ENCODE measurements at places on chromosomes 11 and 22.

DNA sequence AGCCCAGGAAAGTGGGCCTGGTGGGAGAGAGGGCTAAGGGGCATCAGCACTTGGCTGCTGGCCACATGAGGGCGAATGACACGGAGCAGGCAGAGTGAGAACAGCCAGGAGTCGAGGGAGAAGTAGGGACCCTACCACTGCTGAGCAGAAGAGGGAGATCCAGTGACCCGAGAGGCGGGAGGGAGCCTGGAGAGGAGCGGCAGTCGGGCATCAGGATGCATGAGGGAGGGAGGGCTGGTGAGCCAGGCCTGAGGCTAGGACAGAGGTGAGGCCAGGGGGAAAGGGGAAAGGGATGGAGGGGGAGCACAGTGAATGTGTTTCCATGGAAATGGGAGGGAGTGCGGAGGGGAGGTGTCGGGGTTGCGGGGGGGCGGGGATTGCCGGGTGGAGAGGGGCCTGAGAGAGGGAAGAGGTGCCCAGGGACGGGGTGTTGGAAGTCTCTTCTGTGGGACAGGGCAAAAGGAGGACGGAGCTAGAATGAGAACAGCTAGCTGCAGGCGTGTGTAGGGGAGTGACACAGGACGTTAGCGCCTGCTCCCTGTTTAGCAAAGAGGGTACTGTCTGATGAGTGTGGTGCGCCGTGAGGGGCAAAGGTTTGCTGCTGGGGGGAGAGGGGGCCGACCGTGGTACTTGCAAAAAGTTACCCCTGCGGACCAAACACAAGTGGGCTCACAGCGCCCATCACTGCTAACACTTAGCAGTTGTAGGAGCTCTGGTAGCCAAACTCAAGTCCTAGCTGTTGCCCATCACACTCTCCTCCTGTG is 37.1 kb upstream of the WNT11 start:
- DNase-seq, result no peak

DNA sequence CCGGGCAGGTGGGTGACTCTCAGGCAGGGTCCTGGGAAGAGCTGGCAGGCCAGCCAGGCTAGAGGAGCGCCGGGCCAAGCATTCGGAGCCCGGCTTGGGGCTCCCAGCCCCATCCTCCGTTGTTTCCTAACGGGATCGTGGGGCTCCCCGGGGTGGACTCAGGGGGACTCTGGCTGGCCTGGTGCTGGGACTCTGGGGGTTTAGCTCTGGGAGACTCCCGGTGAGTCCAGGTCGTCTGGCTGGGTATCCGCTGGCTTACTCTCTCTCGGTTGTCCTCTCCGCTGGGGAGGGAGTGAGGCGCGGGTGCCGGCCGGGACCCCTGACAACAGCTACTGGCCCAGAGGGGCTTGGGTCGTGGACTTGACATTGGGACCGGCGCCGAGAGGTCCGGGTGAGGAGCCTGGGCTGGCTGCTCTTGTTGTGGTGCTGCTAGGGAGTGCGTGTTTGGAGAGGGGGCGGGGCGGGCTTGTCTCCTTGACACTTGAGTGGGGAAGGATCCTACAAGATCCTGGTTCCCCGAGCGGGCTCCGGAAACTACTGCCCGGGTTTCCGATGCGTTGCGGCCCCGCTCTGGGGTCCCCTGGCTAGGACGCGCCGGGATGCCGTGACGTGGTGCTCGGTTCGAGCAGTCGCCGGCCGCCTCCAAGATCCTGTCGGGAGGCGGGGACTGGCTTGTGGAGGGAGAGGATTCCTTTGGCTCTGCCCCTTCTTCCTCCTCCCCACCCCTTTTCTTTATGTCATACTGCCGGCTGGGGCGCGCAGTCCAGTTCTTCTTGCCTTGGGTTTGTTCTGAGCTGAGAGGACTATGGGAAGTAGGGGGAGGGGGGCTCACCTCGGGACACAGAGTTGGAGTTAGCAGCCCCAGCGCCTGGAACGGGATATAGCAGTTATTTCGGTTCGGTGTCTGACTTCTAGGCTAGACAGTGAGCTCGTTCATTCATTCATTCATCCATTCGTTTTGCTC is 585 bp downstream of the EMSY start:
- peak; percentile 55 for DNase-seq

DNA sequence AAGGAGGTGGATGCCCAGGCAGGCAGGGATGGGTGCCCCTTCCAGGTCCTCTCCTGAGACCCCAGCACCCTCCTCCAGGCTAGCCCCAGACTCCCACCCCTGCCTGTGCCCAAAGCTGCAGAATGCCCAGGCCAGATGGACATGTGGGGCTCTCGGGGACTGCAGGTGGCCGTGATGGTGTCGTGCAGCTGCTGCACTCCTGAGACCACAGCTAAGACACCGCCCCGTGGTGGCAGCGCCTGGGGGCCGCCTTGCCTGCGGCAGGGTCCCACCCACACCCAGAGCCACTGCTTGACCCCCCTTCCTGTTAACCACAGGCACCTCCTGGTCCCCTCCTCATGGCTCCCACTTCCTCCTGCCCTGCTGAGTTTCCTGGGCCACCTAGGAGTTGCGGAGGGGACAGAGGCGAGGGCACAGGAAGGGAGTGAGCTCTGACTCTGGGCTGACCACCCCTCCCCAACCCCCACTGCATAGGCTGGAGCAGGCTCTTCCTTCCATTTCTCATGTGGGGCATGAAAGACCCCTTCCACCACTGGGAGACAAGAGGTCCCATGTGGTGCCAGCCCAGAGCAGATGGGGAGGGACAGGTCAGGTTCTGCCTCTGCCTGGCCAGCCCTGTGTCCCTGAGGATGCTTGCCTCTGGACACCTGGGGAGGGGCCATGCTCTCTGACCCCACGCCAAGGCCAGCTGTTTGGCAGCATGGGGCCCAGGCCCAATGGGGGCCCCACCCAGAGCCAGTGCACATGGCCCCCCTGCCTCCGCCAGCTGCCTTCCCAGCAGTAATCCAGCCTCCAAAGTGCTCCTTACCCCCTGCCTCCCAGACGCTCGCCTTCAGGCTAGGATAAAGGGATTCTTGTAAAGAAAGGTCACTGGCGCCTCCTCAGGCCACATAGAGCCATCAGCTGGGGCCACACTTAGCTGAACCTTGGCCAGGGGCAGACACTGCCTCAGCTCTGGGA is 29.3 kb downstream of the OSBPL5 start:
- no peak for DNase-seq

- no peak for DNase-seq
Measured at GRCh38 chr11:8786933-8787332, 104.3 kb downstream of the RPL27A start.

DNA sequence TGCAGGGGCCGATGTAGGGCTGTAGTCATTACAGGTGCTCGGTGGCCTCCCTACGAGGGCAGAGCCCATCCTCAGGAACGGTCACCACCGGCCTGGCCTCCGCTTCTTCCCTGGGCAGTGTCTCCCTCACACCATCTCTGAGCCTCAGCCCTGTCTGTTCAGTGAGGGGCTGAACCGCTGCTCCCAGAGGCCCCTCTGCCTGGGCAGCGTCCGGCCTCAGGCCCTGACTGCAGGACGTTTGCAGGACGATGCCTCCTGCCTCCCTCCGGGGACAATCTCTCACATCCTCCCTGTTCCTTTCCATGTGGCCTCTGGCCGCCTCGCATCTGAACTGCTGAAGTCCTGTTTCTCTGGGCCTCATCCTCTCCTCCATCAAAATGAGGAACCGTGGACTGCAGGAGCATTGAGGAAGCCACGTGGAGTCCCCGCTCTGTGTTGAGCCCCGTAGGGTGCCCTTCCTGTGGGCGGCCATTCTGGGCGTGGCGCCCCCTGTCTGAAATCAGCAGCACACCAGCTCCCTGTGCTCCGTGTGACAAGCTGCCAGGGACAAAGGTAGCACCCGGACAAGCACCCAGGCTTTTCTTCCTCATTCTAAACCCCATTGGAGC is 933.5 kb downstream of the BRD1 start:
- peak; percentile 26 for DNase-seq

GRCh38 chr11:95767498-95767897 is 22.1 kb downstream of the FAM76B start:
- no peak for DNase-seq

DNA sequence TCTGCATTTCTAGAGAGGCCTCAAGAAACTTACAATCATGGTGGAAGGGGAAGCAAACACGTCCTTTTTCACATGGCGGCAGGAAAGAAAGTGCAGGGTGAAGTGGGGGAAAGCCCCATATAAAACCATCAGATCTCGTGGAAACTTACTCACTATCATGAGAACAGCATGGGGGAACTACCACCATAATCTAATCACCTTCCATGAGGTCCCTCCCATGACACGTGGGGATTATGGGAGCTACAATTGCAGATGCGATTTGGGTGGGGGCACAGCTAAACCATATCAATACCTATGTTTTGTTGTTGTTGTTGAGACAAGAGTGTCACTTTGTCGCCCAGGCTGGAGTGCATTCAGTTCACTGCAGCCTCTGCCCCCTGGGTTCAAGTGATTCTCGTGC is 29.9 kb downstream of the SFI1 start:
- no peak for DNase-seq
